ENCODE measurements at places on chromosomes 5 and 9. TPM values are rescaled to one million over a fixed set of nuclear protein-coding genes. Genes with fewer than 3 reads are reported as not detected.

The IFNA13 gene
- not detected for total RNA-seq

The ANKRD20A1 gene
- total RNA-seq, result not detected

The TSPAN17 gene
- total RNA-seq, result 39.6 TPM

The KIAA0825 gene
- total RNA-seq, result 2.1 TPM

The OSMR gene
- total RNA-seq, result not detected

The DPM2 gene
- 79.9 TPM for total RNA-seq

The OR1J1 gene
- total RNA-seq, result not detected

The HEMGN gene
- 2.2 TPM for total RNA-seq

The IL17B gene
- total RNA-seq, result not detected

The PTGES gene
- not detected for total RNA-seq

The PLCXD3 gene
- not detected for total RNA-seq

The IL4 gene
- total RNA-seq, result not detected

The FAM221B gene
- not detected for total RNA-seq

The CDC20B gene
- 0.12 TPM for total RNA-seq

The CCDC192 gene
- not detected for total RNA-seq

The CDH18 gene
- not detected for total RNA-seq

The TLX3 gene
- total RNA-seq, result not detected

The C5orf58 gene
- not detected for total RNA-seq

The MARCHF6 gene
- total RNA-seq, result 93.6 TPM

The SEMA6A gene
- not detected for total RNA-seq

The C5orf34 gene
- total RNA-seq, result 10.7 TPM

The NUTM2F gene
- not detected for total RNA-seq

The CSF1R gene
- total RNA-seq, result 0.15 TPM
